B cell (primary cell): ENCODE measurements at places on chromosomes 16 and 17. TPM values are rescaled to one million over a fixed set of nuclear protein-coding genes. Genes with fewer than 3 reads are reported as not detected.

DNA sequence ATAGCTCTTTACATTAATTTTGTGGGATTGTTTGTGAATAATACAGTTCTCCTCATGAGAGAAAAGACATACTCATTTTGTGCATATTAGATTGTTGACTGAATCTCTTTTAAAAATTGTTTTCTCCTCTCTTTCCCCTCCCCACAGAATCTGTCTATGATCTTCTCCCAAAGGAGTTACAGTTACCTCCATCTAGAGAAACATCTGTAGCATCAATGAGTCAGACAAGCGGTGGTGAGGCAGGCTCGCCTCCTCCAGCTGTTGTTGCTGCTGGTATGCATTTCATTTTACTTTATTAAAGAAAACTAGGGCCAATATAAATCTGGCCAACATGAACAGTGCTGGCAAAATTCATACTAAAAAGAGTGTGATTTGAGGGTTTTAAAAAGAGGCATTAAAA, 60.5 kb downstream of the NFAT5 start:
- no peak overlapping the region for H3K4me3 ChIP-seq
- H3K27me3 ChIP-seq: no peaks in the 10 kb centered on the region
- H3K36me3 ChIP-seq: peaks cover 14% of the 10 kb centered on the region

DNA sequence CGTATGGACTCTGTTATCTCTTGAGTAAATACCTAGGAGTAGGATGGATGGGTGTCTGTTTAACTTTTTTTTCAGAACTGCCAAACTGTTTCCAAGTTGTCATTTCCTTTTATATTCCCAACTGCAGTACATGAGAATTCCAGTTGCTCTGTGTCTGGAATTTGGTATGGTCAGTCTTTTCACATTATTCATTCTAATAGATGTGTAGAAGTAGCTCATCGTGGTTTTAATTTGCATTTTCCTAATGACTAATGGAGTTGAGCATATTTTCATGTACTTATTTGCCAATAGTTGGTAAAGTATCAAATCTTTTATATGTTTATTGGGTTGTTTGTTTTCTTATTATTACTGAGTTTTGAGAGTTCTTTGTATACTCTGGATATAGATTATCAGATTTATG, 27.0 kb downstream of the MRTFB start:
- H3K4me3 ChIP-seq: no peak overlapping the region
- H3K27me3 ChIP-seq: no peaks in the 10 kb centered on the region
- peaks cover 5% of the 10 kb centered on the region for H3K4me1 ChIP-seq
- no peak for DNase-seq
- H3K27ac ChIP-seq: no peak overlapping the region
- no peaks in the 10 kb centered on the region for H3K36me3 ChIP-seq

Gene KRTAP2-2
- total RNA-seq: not detected in 2 replicates

DNA sequence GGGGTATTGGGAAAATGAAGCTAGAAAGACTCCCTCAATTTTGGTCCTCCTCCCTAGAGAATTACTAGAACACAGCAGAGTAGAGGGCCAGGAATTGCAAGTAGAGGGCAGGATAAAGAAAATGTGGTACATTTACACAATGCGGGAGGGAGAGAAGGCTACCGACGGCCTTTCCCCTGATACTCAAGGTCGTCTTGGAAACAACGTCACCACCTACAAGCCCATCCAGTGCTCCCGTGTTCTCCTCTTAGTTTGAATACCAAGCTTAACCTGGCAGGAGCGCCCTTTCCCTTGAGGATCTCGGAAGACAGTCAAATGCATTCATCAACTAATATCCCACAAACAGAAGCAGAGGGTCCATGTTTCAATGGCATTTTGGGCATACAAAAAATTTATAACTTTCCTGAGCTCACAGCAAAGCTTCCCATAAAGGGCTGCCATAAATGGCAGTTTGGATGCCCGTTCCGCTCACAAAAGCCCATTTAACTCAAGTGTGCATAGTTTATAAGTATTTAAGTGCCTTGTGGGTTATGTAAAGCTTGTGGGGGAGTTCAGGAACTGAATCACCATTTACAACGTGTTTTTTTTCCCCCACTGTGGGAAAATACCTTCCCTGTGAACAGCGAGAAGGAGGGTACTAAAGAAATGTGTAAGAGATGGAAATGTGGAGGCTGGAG, 414.6 kb downstream of the SLC39A11 start:
- H3K27me3 ChIP-seq: no peaks in the 10 kb centered on the region
- H3K36me3 ChIP-seq: no peaks in the 10 kb centered on the region
- no peak overlapping the region for H3K27ac ChIP-seq
- H3K4me3 ChIP-seq: no peak overlapping the region
- no peaks in the 10 kb centered on the region for H3K4me1 ChIP-seq
- DNase-seq: no peak

DNA sequence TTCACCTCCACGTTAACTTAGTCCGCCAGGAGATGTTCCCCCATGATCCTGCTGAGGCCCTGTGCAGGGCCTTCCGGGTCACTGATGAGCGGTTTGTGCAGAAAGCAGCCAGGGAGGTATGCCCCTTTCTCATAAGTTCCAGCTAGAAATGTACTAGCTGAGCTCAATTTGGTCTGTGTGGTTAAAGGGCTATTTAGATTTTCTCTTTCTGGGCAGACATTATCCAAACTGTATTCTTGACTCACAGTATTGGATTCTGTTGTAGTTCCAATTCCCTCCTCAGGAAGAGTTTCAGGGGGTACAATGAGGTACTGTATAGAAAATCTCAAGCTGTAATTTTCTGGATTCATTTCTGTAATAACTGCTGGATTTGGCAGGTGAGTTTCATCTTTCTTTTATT, 137.1 kb downstream of the TRIM37 start:
- no peaks in the 10 kb centered on the region for H3K27me3 ChIP-seq
- no peak for DNase-seq
- H3K4me3 ChIP-seq: no peak overlapping the region
